ENCODE measurements at places on chromosomes 16 and 17.

DNA sequence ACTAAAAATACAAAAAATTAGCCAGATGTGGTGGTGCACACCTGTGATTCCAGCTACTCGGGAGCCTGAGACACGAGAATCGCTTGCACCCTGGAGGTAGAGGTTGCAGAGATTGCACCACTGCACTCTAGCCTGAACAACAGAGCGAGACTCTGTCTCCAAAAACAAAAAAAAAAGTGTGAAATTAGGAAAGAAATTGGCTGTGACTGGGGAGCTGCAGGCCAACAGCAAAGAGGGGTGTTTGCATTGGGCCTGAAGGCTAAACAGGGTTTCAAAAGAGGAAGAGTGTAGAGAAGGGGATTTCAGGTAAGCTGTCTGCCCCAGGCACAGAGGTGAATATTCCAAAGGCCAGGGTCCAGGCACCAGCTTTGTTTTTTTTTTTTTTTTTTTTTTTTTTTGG is 9.4 kb downstream of the BMERB1 start:
- DNase-seq = no peak

- DNase-seq = no peak
These were observed 369.1 kb downstream of the CPPED1 start for GRCh38 chr16:12434567-12434966.

GRCh38 chr16:87132361-87133014 is 184.7 kb downstream of the C16orf95 start:
- DNase-seq = peak; percentile 73

DNA sequence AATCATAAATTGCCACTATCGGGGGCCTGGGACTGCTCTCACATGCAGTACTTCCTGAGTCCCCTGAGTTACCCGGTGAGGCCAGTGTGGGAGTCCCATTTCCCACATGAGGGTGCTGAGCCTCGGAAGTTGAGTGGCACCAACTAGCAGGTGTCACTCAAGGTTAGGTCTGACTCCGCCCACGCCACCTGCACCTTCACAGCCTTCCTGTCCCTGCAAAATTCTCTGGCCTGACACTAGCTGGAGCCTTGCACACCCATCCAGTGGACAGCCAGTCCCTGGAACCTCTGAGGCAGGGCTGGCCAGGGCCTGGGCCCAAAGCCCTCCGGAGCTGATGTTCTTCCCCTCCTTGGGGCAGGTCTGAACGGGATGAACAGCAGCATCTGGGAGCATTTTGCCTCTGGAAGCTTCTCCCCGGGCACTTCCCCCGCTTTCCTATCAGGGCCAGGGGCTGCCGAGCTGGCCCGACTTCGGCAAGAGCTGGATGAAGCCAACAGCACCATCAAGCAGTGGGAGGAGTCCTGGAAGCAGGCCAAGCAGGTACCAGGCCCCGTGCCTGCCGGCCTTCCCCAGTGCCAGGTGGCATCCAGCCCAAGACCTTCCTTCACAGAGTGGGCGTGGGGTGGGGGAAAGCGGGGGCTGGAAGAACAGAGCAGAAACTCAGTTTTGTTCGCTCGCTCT is 21.9 kb downstream of the UNC13D start:
- no peak for DNase-seq

DNA sequence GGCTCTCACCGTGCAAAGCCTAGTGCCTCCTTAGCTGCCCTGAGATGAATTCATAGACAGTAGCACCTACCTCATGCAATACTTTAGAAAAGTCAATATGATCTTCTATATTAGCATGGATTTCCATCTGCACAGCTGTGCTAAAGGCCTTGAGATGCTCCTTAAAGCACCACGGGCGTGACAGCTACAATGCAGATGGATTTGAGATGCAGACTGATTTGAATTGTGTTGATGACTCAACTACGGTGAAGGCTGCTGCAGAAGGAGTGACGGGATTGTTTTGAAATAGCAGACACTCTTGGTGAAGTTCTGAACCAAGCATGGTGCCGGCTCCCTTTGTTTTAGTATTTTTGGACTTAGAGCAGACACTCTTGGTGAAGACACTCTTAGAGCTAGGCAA is 88.2 kb downstream of the SPECC1 start:
- DNase-seq = no peak

- DNase-seq = no peak
These were observed 742 bp downstream of the PFN1 start for GRCh38 chr17:4947411-4948165.

- no peak for DNase-seq
These were observed 7.5 kb downstream of the HID1 start for GRCh38 chr17:74964988-74965622.

DNA sequence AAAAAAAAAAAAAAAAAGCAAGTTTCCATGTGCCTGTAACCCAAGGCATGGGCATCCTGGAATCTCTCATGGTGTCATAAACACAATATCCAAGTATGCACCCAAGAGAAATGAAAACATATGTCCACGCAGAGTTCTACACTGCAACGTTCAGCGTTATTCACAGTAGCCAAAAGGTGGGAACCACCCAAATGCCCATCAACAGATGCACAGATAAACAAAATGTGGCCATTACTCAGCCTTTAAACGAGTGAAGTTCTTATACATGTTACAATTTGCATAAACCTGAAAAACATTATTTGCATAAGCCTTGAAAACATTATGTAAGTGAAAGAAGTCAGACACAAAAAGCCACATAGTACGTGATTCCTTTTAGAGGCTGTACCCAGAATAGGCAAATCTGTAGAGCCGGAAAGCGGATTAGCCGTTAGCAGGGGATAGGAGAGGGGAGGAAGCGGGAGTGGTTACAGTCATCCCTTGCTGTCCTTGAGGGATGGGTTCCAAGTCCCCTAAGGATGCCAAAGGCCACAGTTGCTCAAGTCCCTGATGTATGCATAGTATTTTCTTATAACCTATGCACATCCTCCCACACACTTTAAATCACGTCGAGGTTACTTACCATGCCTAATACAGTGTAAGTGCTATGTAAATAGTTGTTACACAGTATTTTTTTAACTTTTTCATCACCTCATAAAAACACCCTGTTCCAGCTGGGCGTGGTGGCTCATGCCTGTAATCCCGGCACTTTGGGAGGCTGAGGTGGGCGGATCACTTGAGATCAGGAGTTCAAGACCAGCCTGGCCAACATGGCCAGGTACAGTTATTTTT is 47.3 kb upstream of the DNAH17 start:
- DNase-seq = no peak

DNA sequence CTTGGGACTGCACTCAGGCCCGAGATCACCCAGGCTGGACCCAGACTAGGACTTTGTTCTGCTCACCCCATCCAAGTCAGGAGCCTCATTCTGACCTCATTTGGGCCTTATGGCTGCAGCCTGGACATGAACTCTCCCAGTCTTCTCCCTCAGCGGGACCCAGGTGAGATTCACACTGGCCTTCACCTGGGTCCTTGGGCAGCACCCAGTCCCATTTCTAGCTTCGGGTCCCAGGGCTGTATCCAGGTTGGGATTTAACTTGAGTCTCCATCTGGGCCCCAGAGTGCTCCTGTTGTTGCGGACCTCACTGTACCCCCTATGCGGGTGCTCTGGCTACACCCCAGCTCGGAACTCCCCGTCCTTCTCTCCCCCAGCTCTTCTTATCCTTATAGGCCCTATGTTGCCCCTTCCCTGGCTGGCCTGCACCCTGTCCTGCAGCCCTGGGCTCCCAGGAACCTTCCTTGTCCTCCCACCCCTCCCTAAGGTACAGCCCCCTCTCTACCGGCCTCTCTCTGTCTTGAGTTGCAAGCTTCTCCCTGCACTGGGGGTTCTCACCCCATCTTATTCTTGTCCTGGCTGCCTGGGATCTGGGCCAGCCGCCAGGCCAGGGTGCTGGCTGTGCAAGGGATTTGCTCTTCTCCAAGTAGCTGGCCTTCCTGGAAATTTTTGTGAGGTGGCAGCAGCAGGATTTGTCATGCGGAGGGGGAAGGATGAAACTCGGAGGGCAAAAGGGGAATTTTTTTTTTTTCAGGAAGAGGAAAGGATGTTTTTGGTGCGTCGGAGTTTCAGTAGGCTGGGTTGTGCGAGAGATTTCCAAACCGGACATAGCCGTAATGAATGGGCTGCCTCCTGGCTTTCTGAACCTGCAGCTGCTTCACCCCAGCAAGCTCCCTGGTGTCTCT is 904 bp downstream of the MAP2K3 start:
- DNase-seq = no peak

DNA sequence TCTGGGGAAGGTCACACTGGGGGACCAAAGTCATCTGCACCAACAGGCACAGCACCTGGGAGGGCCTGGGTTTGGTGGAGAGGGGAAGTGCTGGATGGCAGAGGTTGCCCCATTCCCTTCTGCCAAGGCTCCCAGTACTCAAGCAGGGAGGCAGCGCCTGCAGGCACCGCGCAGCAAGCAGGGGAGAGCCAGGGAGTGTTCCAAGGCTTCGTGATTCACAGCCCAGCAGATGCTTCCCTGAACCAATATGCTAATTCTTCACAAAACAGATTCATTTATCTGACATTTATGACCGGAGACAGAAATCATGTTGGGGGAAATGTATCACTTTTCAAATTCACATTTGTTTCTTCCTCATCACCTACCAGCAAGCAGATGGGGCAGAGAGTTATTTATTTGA is 13.4 kb upstream of the CDH5 start:
- no peak for DNase-seq

GRCh38 chr17:65787503-65787902 is 226.1 kb upstream of the AXIN2 start:
- no peak for DNase-seq
